ENCODE measurements at places on chromosomes 4 and X.
A peak's percentile ranks its signal among the peaks of the same experiment; 100 is the strongest.

- no peak for DNase-seq
These were observed 12.9 kb downstream of the TMEM131L start for GRCh38 chr4:153479101-153479500.

DNA sequence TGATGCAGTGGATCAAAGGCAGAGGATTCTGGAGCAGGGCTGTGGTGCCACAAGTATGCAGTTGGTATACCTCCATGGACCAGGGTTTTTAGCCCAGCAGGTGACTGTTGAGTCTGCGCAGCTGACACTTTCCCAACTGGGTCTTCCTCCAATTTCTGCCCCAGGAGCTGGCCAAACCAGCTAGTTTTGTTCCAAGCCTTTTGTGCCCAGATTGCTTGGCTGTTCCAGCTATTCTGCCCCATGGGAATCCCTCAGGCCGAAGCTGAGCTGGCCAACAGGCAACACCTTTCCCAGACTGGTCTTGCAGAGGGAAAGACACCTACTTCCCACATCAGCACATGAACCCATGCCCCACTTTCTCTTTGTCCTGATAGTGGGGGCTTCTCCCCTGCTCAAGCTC is 22.8 kb upstream of the ANKRD17 start:
- DNase-seq: peak; percentile 5

GRCh38 chr4:68593112-68593511 is 17.0 kb upstream of the UGT2B17 start:
- no peak for DNase-seq

DNA sequence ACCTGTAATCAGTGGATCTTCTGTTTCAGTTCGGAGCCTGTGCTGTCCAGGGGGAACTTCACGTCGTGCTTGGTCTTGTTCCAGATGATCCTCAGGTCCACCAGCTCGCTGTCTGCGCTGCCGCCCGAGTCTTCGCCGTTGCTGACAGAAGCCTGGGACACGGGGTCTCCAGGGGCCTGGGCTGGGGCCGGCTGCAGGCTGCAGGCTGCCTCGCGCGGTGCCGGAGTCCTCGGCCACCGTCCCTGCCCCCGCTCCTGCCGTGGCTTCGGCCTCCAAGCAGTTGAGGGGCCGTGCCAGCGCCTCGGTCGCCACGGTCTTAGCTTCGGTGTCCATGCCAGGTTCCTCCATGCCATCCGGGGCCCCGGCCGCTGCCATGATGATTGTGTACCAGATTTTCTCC is 37.3 kb upstream of the CCNI start:
- no peak for DNase-seq

- no peak for DNase-seq
These were observed 168.6 kb downstream of the AFAP1 start for GRCh38 chr4:7771056-7771455.

- DNase-seq: no peak
These were observed 41.8 kb upstream of the IL21 start for GRCh38 chr4:122662701-122663100.

GRCh38 chr4:107896158-107896645 is 35.1 kb upstream of the CYP2U1 start:
- peak; percentile 98 for DNase-seq

DNA sequence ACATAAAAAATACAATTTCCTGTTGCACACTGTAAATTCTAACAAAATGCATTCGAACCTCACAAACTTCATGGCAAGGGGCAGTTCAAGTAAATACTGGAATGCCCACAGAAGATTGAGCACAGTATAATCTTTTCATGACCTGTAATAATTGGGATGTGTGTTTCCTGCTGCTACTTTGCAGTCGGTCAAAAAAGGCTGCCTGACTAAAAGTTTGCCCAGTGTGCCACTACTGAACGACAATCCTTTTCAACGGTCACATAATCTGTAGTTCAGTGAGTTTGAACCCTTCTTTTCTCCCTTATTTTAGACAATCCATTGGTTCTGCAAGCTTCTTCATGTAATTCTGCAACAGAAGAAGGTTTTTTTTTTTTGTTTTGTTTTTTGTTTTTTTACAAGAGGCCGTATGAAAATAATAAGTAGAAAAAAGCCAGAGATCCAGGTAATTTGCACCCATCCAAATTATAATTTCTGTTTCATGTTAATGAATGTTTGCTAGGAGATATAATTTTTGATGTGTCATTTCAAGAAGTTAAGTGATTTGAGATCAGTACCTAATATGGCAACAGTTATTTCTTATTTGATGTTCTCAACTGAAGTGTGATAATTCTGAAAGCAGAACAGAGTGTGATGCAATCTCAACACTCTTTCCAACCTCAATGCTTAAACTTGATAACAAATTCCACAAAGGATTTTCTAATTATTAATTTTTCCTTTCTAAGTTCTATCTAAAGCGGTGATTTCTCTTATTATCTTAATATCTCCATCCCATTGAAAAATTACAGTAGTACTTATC is 237.6 kb downstream of the FSTL5 start:
- no peak for DNase-seq

DNA sequence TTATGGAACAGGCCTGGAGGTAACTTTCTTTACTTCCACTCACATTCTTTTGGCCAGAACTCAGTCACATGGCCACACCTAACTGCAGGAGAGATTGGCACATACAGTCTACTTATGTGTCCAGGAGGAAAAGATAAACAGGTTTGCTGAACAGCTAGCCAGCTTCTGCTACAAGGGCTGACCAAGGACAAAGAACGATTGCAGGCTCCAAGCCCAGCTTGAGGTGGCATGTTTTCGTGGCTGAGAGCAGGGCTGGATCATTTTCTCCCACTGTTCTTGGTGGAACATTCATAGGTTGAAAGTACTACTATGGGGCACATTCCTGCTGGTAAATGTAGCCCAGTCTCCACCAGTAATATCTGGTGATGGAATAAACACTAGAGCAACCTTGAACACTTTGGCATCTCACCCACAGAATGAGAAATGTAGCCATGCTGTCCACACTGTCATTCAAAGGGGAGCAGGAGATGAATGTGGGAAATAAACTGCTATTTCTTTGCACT is 28.2 kb downstream of the NHS start:
- DNase-seq: peak; percentile 39
